ENCODE measurements at places on chromosomes 2 and 18. TPM values are rescaled to one million over a fixed set of nuclear protein-coding genes. Genes with fewer than 3 reads are reported as not detected.

DNA sequence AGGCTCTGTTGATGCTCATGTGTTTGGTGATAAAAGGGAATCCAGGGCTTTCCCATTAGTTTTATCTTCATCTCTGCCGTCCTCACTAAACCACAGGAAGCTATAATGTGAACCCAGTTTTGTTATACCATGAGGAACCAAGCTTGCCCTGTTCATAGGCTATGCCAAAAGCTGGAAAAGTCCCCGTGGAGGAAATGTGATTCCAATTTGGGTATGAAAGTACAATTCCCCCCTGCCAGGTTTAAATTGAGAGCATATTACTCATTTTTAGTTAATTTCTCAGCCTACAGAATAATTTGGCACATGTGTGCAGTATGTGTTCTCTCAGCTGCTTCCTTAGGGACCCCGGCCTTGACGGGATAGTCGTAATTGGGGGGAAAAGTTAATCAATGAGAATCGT, 327.4 kb downstream of the RND3 start:
- DNase-seq = no peak

DNA sequence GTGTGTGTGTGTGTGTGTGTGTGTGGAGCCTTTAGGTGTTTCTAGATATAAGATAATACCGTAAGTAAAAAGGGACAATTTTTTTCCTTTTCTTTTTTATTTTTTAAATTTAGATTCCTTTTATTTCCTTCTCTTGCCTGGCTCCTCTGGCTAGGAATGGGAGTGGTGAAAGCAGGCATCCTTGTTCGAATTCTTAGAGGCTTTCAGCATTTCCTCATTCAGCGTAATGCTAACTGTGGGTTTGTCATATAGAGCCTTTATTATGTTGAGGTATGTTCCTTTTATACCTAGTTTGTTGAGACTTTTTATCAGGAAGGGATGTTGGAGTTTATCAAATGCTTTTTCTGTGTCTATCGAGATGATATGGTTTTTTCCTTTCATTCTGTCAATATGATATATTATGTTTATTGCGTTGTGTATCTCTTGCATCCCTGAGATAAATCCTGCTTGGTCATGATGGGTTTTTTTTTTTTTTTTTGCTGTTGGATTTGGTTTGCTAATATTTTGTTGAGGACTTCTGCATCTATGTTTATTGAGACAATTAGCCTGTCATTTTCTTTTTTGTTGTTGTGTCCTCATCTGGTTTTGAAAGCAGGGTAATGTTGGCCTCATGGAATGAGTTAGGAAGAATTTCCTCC, 120.2 kb downstream of the XRCC5 start:
- no peak for DNase-seq

- no peak for DNase-seq
These were observed 11.7 kb upstream of the PDE11A start for GRCh38 chr2:178084273-178084672.

GRCh38 chr2:135997380-135997779, 12.0 kb upstream of the DARS1 start:
- peak; percentile 13 for DNase-seq

DNA sequence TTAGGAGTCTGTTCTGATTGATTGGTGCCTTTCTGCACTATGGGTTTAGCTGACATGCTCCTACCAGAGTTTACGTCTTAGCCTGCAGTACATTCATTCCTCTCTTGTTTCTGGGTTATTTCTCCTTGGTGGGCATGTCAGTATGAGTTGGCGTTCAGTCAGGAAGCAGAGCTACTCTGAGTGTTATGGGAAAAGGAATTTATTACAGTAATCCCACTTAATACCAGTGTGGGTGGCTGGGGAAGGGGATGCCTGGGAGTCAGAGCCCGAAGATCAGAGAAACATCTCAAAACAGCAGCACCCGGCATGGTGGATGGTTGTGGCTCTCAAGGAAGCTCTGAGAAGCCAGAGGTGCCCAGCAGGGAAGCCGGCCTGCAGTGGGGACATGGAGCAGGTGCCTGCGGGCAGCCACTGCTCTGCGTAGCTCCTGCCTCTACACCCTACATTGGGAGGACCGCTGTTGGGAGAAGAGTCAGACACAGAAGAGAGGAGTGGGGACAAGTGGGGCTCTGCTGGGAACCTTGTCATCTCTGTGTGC, 48.9 kb downstream of the RAB31 start:
- DNase-seq = no peak

DNA sequence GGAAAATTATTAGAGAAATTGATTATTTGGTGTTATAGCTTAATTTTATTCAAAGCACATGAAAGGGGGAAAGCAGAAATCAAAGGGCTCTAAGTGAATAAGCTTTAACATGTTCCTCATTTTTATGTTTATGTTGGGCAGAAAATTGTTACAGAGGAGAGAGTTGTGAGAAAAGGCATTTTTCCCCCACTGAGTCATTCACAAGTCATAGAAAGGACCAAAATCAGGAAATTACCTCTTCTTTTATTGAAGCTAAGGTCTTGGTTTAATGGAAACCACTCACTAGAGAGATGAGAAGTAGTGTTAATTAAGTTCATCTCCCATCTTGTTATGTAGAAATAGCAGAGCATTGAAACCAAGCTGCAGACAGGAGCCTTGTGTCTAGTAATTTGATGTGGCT, 175.3 kb upstream of the THUMPD2 start:
- DNase-seq = no peak

GRCh38 chr2:189050165-189050712, 76.1 kb downstream of the COL3A1 start:
- DNase-seq = no peak

GRCh38 chr18:78798402-78799175, 181.0 kb upstream of the SALL3 start:
- DNase-seq = no peak

GRCh38 chr2:230737791-230738226, 25.2 kb downstream of the CAB39 start:
- no peak for DNase-seq

GRCh38 chr2:137809252-137809651, 155.0 kb upstream of the HNMT start:
- no peak for DNase-seq

GRCh38 chr2:236113948-236114347, 54.2 kb downstream of the GBX2 start:
- DNase-seq = no peak

DNA sequence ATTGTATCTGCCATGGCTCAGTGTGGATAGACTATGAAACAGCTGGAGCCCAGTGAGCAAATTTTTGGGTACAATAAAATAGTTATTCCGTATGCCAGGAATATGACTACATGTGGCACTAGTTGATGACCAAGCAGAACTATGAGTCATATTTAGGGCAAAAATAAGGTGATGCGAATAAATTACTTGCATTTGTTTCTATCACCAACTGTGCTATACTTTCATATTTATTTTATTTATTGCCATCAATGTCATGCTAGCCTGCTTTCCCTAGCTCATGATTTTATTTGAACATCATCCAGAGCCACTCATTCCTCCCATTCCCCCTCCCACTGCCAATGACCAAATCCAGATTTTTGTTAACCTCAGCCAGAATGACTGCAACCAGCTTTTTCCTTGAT, 13.3 kb upstream of the FAP start:
- DNase-seq = no peak

DNA sequence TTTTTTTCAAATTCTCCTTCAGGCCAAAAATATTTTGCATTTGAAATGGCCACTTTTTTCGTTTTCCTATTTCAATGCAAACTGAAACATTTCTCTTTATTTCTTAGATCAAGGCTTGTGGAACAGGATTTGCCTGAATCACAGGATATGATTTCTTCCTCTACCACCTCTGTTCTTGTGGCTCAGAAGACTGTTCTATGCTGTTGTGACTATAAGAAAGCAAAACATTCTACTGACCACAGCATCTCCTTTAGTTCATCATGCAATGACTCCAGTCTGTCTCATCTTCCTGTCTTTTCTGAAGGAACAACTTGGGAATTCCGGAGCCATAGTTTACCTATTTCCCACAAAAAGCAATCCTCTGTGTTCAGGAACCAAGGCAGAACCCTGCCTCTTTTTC, 16.2 kb upstream of the ZNF512 start:
- DNase-seq = no peak

DNA sequence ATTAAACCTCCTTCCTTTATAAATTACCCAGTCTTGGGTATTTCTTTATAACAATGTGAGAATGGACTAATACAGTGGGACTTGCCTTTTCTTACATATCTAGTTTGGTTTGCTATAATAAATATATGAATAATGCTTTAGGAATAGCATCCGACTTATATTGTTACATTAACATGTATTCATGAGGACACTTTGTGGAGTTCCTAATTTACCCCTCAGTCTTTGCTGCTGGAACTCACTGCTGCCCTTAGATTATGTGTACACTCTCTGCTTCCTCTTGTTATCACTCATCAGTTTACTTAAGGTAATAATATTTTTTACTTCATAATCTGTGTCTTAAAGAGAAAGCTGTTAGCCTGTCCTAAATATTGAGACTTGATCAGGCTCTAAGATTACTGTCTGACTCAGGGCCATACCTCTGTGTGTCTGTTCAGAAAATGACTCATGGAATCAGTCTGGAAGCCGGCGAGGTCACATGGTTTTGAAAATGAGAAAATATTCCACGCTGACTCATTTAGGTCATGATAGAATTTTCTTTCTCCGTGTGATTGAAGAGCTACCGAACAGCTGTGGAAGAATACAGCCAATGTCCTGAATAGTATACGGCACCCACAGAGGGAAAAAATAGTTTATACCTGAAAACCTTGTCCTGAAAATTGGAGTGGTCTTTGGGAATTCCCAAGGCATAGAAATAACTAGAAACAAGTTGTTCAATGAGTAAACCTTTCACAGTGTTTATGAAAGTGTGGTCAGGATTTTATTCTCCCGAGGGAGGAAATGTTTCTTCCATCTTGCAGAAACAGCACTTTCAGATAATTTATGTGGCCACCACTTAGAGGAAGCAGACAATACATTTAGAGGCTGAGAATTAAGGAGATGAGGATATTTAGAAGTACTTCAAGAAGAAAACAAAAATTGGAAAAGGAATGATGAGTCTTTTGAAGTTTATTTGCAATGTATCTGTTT, 156.4 kb downstream of the DSEL start:
- DNase-seq = no peak

DNA sequence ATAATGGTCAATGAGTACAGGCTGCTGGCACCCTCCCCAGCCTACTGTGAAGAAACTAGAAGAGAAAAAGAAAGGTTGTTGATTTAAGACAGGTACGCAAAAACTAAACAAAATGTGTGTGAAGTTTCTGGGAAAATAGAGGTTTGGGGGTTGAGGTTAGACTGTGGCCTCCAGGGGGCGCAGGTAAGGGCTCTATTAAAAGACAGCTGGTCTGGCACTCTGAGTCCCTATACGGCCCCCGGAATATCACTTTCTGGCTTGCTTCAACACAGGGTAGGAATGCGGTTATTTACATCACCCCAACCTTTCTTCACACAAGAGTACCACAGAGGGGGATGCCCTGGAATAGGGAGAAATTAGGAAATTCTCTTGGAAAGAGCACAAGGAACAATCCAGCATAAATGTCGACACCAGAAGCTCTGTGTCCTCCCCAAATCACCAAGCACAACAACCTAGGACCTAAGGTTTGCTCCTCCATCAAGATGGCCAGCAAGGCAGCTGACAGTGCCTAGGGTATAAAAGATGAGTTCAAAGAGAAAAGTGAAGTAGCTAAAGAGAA, 480.8 kb upstream of the KLHL29 start:
- DNase-seq = no peak

DNA sequence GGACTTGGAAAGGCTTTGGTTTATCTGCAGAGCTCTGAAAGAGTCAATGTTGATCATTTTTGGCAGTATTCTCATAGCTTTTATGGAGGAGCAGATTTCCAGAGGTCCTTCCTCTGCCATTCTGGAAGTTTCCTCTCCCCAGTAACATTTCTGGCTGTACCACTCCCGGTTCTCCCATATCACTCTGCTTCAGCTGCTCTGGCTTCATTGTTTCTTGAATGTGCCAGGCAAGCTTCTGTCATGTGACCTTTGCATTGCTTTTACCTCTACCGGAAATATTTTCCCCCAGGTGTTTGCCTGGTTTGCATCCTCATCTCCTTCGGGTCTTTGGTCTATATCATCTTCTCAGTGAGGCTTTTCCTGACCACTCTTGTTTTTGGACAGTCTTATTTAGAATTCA, 12.4 kb downstream of the PCYOX1 start:
- DNase-seq = no peak

DNA sequence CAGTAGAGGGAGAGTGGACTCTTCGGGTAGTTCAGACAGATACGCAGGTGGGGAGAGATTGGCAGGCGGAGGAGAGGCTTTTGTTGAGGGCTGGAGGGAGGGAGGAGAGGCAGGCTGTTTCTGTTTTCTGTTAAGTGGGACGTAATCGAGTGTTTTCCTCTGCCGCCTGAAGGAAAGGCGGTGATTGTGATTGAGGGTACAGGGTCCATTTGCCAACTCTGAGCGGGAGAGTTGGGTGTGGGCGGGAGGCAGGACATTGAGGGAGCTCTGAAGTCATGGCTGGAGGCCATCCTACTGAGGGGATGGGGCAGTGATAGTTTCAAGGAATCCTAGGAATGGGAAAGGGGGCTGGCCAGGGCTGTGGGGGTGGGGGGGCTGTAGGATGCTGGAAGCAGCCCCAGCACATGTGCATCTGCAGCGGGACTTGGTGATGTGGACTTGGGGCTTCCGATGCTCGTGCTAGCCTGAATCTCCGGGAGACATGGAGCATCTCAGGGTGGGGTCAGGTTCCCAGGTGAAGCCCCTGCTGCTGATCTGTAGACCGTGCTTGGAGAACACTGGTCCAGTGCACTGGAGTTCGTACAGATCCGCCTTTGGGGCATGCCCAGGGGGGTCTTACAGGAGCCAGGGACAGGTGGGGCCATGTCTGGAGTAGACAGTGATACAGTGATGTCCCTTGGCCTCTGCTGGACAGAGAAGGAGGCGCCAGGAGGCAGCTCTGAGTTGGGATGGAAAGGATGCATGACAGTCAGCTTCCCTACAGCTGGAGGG, 167.5 kb downstream of the AGAP1 start:
- no peak for DNase-seq

DNA sequence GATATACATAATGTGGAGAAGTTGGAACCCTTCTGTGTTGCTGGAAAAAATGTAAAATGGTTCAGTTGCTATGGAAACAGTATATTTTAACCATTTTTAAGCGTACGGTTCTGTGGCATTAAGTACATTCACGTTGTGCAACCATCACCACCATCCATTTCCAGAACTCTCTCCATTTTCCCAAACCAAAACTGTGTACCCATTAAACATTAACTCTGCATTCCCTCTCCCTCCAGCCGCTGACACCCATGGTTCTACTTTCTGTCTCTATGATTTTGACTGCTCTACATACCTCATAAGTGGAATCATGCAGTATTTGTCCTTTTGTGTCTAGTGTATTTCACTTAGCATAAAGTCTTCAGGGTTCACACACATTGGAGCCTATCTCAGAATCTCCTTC, 67.3 kb downstream of the LDLRAD4 start:
- DNase-seq = no peak

- no peak for DNase-seq
These were observed 161.2 kb upstream of the DTNA start for GRCh38 chr18:34548973-34549294.

- no peak for DNase-seq
These were observed 61.4 kb downstream of the SP3 start for GRCh38 chr2:173903601-173904394.

- no peak for DNase-seq
These were observed 577.1 kb downstream of the ARHGAP15 start for GRCh38 chr2:143706354-143706753.

Gene BCL2
- polyA plus RNA-seq = 40.2 TPM

Gene ST8SIA5
- polyA plus RNA-seq = not detected

Gene VAMP5
- 143 TPM for polyA plus RNA-seq

Gene TTC32
- 37.0 TPM for polyA plus RNA-seq

Gene CEP76
- 2.9 TPM for polyA plus RNA-seq

Gene COQ10B
- polyA plus RNA-seq = 43.4 TPM

Gene HOXD8
- not detected for polyA plus RNA-seq

Gene GRB14
- not detected for polyA plus RNA-seq
